Esophagus mucosa (tissue), 1 donor: ENCODE measurements at places on chromosomes 11 and 22. TPM values are rescaled to one million over a fixed set of nuclear protein-coding genes. Genes with fewer than 3 reads are reported as not detected.

Gene BAIAP2L2
- total RNA-seq, result 4.5 TPM

Gene BDNF
- total RNA-seq, result 0.92 TPM

Gene OR8K3
- not detected for total RNA-seq

Gene THRSP
- total RNA-seq, result not detected

Gene SYT12
- total RNA-seq, result 0.92 TPM

Gene CECR2
- total RNA-seq, result 0.40 TPM

Gene CARD18
- 4.4 TPM for total RNA-seq

Gene TSG101
- total RNA-seq, result 52.9 TPM

Gene OR10D3
- not detected for total RNA-seq

Gene LMNTD2
- 3.0 TPM for total RNA-seq

Gene E2F8
- total RNA-seq, result 5.2 TPM

Gene DDI1
- not detected for total RNA-seq

Gene RFPL2
- not detected for total RNA-seq

Gene PATE4
- not detected for total RNA-seq

Gene DAGLA
- 2.3 TPM for total RNA-seq

Gene HBB
- 20.2 TPM for total RNA-seq

Gene RAC2
- total RNA-seq, result 19.0 TPM

Gene TP53I11
- 18.1 TPM for total RNA-seq

Gene SLC22A12
- not detected for total RNA-seq

Gene PTGDR2
- total RNA-seq, result 0.12 TPM

Gene GPR83
- total RNA-seq, result not detected

Gene CCDC134
- 6.9 TPM for total RNA-seq

Gene PTPRCAP
- 2.5 TPM for total RNA-seq

Gene CFAP68
- total RNA-seq, result 22.5 TPM

Gene SLC5A12
- not detected for total RNA-seq

Gene B3GAT1
- total RNA-seq, result 0.08 TPM

Gene ACAD8
- total RNA-seq, result 13.9 TPM

Gene GRIK4
- total RNA-seq, result 0.08 TPM

Gene CCDC15
- 2.4 TPM for total RNA-seq
